NCI-H510A treated with DMSO at 0.1 percent for 48 hours (cell line): ENCODE measurements at places on chromosomes 16 and 17.

GRCh38 chr16:47940466-47940865, 215.3 kb downstream of the ABCC12 start:
- DNase-seq: no peak

DNA sequence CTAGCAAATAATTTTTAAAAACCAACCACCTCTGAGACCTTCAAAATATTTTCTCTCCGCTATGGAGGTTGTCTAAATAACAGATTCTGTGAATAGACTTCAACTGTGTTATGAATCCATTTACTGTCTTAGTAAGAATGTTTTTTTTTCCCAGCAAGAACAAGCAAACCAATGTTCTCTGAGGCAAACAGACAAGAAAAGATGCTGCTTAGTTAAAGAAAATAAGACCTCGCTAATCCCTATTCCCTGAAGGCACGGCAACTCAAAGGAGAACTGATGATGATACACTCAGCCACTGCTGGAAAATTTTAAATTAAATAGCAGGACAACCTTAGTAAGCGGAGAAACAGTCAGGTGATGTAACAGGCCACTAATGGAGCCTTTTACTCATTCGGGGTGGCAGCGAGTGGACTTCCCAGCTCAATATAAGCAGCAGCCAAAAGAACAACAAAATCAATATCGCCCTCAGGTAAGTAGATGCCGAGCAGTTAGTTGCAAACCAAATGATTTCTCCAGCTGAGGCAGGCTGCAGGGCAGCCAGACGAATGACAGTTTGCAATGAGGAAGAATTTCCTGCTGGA, 81.8 kb downstream of the CPPED1 start:
- no peak for DNase-seq

GRCh38 chr17:17868641-17869522, 32.1 kb upstream of the SREBF1 start:
- DNase-seq: no peak

GRCh38 chr16:81279392-81279791, 35.4 kb upstream of the GAN start:
- no peak for DNase-seq

- no peak for DNase-seq
These were observed 38.4 kb downstream of the ARHGAP23 start for GRCh38 chr17:38466346-38467315.

DNA sequence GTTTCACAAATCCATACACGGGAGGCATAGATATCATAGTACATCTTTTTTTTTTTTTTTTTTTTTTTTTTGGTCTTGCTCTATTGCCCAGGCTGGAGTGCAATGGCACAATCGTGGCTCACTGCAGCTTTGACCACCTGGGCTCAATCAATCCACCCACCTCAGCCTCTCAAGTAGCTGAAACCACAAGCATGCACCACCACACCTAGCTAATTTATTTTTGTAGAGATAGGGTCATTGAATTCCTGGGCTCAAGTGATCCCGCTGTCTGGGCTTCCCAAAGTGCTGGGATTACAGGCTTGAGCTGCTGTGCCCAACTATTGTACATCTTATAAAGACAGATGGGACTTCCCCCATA, 3.5 kb upstream of the RAPGEFL1 start:
- no peak for DNase-seq

DNA sequence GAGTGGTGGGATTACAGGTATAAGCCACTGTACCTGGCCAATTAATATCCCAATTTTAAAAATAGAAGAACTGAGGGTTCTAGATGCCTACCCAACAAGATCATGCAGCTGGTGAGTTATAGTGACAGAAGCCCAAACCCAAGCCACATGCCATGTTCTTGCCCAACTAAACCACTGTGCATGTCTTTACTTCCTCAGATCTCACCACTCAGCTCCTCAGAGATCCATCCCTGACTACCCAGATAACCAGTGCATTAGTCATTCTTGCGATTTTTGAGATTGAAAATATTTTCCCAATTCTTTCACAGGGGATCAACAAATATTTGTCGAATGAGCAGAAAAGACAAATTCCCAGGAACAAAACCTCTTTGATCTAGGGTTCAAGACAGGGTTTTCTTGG, 303.1 kb downstream of the CBLN1 start:
- DNase-seq: no peak

- no peak for DNase-seq
These were observed 1.5 kb downstream of the TRIM25 start for GRCh38 chr17:56912105-56912999.

- DNase-seq: peak; percentile 59
These were observed 179.6 kb upstream of the IRX3 start for GRCh38 chr16:54466233-54466632.
